ENCODE measurements at places on chromosomes 2 and 18.

- no peak for DNase-seq
Observed at GRCh38 chr18:4358618-4359017, 96.5 kb downstream of the DLGAP1 start.

DNA sequence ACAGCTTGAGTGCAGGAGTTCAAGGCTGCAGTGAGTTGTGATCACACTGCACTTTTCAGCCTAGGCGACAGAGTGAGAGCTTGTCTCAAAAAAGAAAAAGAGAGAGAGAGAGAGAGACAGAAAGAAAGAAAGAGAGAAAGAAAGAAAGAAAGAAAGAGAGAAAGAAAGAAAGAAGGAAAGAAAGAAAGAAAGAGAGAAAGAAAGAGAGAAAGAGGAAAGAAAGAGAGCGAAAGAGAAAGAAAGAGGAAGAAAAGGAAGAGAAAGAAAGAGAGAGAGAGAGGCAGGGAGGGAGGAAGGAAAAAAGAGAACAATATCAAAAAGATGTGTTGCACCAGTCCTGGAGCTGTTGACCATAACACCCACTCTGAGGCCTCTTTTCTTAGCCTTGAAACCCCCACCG is 89.8 kb upstream of the MBOAT2 start:
- DNase-seq = no peak

DNA sequence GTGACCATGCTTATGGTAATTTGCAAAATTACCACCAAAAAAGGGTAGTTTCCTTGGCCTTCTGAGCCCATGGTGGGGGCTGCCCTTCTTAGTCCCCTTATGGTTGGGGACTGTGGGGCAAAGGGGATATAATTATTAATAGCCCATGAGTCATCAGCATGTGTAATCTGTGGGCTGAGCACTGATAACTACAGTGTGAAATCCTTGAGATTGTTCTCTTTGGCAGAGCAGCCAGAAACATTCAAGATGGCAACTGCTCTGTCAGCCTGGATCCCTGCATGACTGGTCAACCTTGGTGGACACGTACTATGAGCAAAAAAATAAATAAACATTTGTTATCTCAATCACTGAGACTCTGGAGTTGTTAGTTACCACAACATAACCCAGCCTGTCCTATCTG is 61.3 kb downstream of the MGAT4A start:
- no peak for DNase-seq

DNA sequence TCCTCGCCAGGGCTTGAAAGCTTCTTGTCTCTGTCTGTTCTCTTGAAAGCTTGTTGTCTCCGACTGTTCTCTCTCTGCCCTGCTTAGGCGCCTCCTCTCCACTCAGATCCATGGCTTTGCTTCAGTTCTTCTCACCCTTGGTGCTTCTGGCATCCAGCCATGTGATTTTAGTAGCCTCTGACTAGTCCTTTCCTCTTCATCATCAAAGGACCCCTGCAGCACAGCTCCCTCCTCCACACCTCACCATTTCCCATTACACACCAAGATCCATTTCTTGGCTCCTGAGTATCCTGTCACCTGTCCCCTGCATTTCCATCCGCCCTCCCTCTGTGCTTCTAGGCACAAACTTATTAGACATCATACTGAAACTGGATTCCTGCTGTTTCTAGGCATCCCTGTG is 59.4 kb downstream of the ZNF236 start:
- no peak for DNase-seq

GRCh38 chr2:9668687-9669345 is 38.0 kb upstream of the YWHAQ start:
- no peak for DNase-seq

DNA sequence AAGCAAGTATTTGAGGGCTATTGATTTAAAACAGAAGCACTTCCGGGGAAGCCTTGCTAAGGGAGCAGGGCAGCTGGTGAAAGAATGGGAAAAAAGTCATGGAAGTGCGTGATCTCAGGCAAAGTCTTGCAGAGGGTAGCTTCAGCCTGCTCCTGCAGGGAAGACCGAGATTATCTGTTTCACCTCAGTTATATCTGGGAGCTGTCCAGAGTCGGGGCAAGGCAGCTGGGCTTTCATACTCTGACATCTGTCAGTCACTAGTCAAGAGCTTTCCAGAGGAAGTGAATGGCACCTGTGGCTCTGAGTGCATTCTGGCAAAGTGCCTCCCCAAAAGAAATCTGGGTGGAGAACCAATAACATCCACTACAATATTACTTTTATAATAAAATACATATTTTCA is 8.7 kb downstream of the NXPH2 start:
- no peak for DNase-seq

DNA sequence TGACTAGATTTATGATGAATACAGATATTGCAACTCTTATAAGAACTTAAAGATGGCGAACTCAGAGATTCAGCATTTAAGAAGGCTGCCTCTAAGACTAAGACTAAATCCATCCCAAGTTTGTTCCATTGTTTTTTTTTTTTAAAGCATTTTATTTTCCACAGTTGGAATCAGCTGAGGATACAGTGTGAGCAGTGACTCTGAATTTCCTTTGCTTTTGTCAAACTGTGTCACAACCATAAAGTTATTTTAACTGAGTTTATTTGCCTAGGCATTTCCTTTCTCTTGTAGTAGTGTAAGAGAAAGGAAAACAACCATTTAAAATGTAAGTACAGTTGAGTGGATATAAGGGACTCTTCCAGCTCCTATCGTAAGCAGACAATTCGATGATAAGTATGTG is 63.9 kb downstream of the ZEB2 start:
- DNase-seq = no peak

DNA sequence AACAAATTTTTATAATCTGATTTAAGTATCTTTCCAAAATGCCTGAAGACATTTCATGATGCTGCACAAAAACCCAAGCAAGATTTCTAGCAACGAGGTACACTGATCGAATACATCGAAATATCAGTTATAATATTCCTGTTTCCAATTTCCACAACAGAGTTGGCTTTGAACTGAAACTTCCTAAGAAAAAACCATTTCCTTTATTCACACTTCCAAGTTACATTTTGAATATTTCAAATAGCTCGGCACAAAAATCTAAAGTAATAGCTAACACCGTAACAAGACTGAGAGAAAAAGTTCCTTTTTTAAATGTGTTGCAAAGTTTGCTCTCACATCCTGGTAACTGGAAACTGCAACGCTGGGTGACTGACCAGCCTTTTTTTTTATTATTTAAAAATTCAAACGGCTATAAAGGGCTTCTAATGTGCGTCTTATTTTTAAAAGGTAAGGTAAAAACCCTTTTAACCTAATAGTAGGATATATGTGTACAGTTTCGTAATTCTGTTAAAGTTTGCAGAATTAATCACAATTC is 1.7 kb downstream of the HNRNPLL start:
- no peak for DNase-seq

GRCh38 chr18:74388227-74388626 is 68.9 kb downstream of the DIPK1C start:
- DNase-seq = no peak

GRCh38 chr18:6650127-6650507 is 79.4 kb upstream of the ARHGAP28 start:
- no peak for DNase-seq

DNA sequence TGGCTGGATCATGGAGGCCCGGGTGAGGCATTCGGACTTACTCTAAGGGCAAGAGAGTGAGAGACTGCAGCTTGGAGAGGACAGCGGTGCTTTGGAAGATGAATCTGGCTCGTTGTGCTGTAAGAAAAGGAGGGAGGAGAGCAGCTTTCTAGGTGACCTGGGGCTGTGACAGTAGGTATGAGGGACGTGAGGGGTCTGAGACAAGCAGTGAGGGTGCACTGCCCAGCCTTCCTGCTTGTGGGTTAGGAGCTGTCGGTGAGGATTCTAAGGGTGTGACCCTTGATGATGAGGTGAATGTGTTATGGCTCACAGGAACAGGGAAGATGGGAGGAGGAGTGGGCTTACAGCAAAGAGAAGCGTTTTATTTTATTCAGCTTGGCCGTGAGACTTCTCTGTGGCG is 27.1 kb upstream of the RHOB start:
- DNase-seq = no peak

- no peak for DNase-seq
Observed at GRCh38 chr18:46411191-46411828, 245.7 kb downstream of the LOXHD1 start.

DNA sequence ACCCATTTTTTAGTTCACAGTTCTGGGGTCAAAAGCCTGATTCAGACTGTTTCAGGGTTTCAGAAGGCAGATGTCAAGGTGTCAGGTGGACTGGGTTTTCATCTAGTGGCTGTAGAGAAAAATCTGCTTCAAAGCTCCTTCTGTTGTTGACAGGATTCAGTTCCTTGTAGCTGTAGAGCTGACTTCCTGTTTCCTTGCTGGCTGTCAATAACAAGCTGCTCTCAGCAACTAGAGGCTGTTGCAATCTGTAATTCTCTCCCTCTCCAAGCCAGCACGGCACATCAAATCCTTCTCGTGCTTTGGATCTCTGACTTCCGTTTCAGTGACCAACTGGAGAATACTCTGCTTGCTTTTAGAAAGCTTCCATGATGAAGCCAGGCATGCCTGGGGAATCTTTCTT is 179.4 kb downstream of the DOK6 start:
- DNase-seq = no peak

DNA sequence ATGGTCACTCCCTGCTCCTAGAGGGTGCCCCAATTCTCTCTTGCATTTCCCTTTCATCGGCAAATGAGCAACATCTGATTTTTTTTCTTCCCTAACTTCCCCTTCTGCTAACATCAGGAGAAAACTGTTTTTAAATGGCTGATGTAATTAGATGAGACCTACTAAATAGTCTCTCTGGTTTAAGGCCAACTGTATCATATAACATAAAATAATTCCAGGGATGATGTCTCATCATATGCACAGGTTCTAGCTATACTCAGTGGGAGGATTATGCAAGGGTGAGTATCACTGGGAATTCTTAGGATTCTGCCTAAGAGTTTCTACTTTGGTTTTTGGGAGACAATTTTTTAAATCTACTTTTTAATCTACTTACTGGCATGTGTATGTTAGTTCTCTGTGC is 193.4 kb downstream of the PARD3B start:
- no peak for DNase-seq

GRCh38 chr18:73848656-73849055 is 299.0 kb downstream of the FBXO15 start:
- no peak for DNase-seq

DNA sequence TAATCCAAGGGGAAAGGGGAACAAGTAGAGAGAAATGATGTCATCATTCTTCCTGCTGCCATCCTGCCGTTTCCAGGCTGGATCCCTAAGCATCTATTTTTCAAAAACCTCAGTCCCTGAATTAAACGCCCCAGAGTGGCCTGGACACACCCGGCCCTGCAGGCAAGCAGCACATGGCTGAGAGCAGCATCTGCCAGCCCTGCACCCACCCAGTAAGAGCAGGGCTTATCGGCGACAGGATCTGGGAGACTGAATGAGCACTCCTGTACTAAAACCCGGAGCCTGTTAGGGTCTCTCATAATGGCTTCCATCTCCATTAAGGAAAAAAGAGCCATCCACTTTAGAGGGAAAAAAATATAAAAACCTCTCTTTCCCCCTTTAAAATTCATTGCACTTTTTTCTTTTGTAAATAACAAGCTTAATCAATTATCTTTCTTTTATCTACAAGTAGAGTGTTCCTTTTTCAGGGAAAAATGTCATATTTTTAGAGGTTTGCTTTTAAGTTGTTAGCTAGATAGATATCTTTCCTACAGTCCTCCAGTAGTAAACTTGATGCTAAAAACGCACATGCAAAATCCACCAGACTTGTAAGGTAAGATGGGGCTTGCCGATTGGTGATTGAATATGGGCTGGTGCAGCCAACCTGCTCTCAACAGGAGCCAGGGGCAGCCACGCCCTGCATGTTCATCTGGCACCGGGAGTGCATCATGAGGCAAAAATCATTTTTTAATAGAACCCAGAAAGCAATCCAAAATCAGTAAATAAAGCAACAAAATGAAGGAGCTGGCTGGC is 457.8 kb downstream of the EIPR1 start:
- no peak for DNase-seq

DNA sequence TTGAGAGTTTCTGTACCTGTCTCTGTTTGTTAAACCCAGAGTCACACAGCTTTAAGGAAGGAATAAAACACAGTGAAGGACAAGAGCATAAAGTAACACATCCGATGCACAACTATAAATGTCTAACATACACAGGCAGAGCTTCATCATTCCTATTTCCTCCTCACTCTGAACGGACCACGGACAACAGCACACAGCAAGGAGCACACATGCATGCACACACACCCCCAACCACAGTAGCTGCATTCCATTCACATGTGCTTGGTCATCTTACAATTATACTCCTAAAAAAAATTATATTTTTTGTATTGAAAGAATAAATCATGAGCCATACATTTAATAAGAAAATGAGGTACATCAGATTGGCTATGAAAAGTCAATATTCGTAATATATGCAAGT is 58.3 kb downstream of the ID2 start:
- no peak for DNase-seq

GRCh38 chr2:239274391-239275043 is 126.3 kb downstream of the HDAC4 start:
- DNase-seq = peak; percentile 60

DNA sequence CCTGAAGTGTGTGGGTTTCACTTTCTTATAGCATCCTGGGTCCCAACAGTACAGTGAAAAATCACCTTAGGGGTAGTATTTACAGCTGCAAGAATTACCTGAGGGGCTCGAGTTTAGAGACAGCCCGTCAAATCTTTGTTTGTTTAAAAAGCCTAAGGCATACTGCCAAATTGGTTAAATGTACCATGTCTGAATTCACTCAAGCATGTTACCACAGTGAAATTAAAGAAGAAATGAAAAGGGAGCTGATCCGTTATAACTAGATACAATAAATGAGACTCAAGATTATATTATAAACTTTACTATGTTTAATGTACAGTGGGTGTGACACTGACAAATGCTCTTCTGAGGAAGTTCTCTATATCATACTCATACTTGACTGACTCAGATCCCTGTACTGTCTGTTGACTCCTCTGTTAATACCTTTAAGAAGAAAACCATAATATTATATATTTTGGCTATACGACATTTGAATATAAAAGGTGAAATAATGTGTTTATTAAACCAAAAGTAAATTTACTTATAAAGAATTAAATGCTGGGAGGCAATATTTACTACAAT is 107.3 kb downstream of the TMEFF2 start:
- DNase-seq = no peak

DNA sequence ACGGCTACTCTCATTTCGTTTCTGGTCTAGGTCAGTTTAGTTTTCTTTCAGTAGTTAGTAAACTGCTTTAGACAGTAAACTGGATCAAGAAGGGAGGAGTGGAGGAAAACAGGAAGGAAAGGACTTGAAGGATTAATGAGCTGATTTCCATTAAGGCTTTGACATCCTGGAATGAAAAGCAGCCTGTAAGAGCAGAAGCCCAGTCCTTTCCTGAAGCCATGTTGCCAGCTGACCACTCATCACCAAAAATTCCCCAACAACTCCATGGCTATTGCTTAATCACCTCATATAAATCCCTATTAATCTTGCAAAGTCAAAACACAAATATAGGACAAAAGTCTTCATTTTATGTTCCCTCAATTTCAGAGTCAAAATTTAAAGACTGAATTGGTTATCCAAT is 113.7 kb upstream of the ZFP36L2 start:
- no peak for DNase-seq

GRCh38 chr2:15159751-15160177 is 401.4 kb downstream of the NBAS start:
- DNase-seq = no peak

- DNase-seq = no peak
Observed at GRCh38 chr2:128284841-128285240, 33.8 kb downstream of the HS6ST1 start.

All from activated CD4-positive, alpha-beta T cell treated with anti-CD3 and anti-CD28 coated beads for 48 hours (primary cell).